Activated CD4-positive, alpha-beta T cell treated with anti-CD3 and anti-CD28 coated beads, Interleukin-2, amount 10 ng/mL, durations not matched to agents 24 days and 14 days (primary cell): ENCODE measurements at places on chromosomes 2 and 18. TPM values are rescaled to one million over a fixed set of nuclear protein-coding genes. Genes with fewer than 3 reads are reported as not detected.
A peak's percentile ranks its signal among the peaks of the same experiment; 100 is the strongest.

UPP2 gene
- not detected in 2 replicates for total RNA-seq

DNA sequence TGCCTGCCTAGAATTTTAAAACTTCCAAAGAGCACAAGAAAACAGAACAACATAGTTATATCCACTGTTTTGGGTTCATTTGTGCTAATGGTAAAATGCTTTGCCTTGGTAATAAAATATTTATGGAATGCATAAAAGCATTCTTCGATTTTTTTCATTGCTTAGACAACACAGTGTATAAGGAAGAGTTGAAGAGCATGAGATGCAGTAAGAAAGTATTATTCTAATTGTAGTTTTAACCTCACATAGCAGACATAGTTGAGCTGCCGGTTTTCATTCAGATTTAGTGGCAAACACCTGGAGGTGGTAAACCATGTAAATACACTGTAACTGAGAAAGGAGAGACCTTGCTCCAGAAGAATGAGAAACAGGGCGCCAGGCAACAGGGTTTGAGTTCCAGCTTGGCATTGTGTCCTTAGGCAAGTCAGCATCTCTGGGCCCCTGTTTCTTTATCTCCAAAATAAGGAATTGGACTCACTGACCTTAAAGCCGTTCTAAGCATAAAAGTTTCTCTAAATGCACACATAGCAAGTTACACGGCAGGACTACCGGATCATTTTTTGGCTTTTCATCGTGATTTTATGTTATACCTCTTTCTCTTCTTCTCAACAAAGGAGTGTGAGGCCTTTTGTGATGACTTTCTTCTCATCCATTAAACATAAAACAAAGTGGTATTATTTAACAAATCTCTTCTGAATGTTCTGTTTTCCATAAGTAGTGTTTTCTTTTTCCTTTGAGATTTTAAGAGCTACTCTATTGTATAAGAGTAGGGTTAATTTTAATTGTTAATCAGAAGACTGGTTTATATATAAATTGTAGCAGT lies 7.9 kb downstream of the UGP2 start:
- no peak for DNase-seq

DNA sequence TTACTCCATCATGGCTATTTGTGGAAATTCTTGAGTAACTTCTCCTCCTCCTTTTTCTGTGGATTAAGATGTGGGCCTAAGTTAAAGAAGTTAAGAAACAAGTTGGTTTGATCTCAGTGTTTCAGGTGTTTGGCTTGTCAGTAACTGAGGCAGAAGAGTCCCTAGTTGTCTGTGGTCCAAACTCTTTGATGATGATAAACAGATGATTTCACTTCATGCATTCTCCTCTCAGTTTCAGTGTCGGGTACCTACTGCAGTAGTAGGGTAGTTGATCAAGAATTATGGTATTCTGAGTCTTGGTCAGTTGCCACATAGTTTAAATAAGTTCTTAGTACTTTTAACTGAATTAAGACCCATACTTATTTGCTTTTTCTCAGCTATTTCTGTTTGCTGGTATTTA lies 85.6 kb downstream of the NCOA1 start:
- peak; percentile 56 for DNase-seq

GAL3ST2 gene
- total RNA-seq: 0.52 and 1.2 TPM in 2 replicates

GRCh38 chr2:3665886-3666612 lies 8.0 kb downstream of the ALLC start:
- DNase-seq: no peak

GRCh38 chr2:126784621-126785020 lies 114.1 kb upstream of the TEX51 start:
- no peak for DNase-seq

DNA sequence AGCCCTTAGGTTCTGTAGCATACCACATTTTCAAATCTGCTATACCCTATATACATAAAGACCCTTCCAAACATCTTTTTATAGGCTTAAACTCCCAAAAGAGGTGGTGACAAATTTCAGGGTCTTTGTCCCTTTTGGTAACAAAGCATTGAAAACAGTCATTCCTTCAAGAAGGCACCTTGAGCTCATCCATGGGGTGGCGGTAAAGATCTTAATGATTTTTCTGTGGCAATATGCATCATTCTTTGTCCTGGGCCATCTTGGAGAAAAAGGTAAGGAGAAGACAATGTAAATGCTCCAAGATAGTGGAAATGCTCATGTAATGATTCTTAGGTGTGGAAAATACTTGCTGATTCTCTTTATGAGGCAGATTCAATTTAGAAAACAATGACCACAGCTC lies 890.5 kb downstream of the CNTNAP5 start:
- no peak for DNase-seq

EIF2B4 gene
- 51.2 and 52.0 TPM in 2 replicates for total RNA-seq

DNA sequence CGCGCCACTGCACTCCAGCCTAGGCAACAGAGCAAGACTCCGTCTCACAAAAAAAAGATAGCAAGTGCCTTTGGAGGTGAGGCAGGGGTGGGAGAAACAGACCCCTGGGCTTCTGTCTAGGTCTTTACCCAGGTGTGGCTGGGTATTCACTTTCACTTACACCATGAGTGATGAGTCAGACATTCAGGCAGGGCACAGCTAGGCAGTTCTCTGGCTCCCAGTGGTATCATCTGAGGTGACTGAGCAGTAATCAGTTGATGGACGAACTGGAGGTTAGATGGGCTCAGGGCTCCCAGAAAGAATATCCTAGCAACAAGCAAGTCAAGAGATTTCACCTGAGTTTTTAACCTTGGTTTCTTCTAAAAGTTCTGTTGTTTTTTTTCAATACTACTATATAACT lies 107.0 kb upstream of the RAB6C start:
- DNase-seq: no peak

DNA sequence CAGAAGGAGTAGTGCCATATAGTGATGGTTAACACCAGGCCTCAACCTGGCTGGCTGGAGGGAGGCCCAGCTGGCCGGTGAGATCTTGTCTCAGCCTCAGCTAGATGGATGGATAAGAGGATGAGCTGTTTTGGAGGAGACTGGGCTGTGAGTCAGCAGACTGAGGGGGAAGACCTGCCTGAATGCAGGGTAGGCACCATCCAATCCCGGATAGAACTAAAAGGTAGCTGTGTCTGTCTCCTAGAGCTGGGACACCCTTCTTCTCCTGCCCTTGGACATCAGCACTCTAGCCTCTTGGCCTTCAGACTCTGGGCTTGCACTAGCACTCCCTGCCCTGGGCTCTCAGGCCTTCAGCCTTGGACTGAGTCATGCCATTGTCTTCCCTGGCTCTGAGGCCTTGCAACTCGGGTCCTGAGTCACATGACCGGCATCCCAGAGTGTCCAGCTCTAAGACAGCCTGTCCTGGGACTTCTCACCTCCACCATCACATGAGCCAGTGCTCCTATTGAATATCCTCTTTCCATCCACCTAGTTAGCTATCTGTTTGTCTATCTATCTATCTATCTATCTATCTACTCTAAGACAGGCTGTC lies 131.3 kb downstream of the TPO start:
- no peak for DNase-seq

DNA sequence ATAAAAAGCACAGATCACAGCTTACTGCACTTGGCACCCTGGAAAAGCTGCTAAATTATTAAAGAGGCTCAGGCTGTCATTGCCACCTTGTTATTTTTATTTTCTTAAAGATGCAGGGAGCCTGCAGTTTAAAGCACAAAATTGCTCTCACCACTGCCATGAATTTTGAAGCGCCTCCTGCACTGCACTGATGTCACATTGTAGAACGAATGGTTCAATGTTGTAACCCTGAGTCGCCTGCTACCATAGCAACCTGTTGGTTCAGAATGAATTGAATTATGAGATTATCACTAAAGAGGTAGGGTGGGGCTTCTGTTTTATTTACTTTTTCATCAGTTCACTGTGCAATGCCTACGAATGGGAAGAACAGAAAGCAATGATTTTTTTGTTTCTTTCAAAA lies 16.5 kb downstream of the SCG2 start:
- no peak for DNase-seq

DNA sequence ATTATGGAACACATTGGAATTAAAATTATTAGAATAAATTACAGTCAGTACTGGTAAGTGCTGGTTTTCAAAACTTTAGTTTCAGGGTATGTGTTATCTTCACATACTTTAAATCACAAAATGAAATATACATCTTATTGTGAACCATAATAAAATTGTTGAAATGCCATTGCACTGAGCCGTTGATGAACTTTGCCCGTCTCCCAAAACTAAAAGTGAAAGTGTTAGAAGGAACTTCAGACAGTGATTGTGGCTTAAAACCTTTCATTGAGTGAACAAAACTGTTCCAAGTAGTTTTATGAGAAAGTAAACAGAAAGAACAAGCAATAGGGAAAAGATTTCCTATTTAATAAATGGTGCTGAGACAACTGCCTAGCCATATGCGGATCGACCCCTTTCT lies 811.6 kb downstream of the PLCL1 start:
- no peak for DNase-seq

AMER3 gene
- not detected in 2 replicates for total RNA-seq

- no peak for DNase-seq
Measured at GRCh38 chr2:20103530-20103929, 52.1 kb upstream of the LAPTM4A start.

- no peak for DNase-seq
Measured at GRCh38 chr2:28451793-28452533, 43.9 kb upstream of the PLB1 start.

- no peak for DNase-seq
Measured at GRCh38 chr2:171411791-171412483, 21.9 kb downstream of the METTL8 start.

DNA sequence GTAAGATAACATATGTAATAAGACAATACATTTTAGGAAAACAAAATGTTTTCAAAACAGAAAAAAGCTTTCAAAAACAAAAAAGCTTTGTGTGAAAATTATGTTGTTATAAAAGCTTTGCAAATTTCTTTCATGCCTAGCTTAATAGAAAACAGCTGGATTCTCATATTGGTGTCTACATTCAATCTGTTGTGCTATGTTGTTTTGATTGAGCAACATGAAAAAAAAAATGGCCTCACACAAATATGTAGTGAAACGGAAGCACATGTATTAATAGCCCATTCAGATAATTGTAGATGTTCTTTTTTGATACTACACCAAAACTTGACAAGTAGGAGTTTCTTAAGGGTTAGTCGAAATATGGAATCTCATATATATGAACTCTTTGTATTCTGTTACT lies 197.5 kb downstream of the ZEB2 start:
- DNase-seq: no peak

GRCh38 chr2:3242747-3243369 lies 134.8 kb downstream of the EIPR1 start:
- peak; percentile 80 for DNase-seq

- DNase-seq: no peak
Measured at GRCh38 chr2:241376808-241377207, 20.7 kb downstream of the FARP2 start.

CTAGE1 gene
- not detected in 2 replicates for total RNA-seq

ZNF407 gene
- 17.8 and 18.1 TPM in 2 replicates for total RNA-seq

DUSP2 gene
- total RNA-seq: 436 and 445 TPM in 2 replicates

SLC9A4 gene
- 0.07 and 0.12 TPM in 2 replicates for total RNA-seq

DNA sequence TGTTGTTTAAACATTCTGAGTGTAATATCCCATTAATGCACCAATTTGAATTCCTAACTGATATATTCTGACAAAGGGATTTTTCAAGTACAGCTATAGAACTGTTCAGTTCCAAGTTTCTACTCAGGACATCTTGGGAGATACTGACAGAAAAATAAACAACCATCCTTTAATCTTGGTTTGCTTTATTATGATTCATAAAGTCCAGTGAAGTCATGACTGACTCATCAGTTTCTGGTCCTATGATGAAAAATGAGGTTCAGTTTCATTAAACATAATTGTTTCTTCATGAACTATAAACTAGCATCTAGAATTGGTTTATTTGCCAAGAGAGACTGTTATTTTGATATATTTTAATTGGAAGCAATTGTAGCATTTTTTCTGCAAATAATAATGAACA lies 896.2 kb downstream of the CCDC85A start:
- DNase-seq: no peak
